Stimulated activated CD4-positive, alpha-beta T cell treated with anti-CD3 and anti-CD28 coated beads, TNF-alpha, amount 100 ng/mL, for 24 hours (primary cell): ENCODE measurements at places on chromosomes 12 and 14.

- DNase-seq = no peak
Observed at GRCh38 chr12:9758119-9758518, 2.6 kb downstream of the CD69 start.

DNA sequence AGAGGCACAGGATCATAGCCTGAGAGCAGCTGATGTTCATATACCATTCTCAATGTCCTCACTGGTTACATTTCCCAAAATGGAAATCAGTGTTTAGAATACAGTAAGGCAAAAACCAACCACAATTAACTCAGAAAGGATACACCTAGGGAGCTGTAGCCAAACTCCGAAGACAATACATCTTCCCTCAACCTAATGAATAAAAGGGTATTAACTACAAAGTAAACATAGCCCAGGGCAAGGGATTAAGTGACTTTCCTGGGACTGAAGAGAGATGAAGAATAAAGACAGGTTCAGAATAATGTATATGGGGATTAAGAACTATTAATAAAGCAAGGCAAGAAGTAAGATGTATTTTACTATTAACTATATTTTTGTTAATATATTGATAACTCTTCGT is 79.5 kb downstream of the RPS29 start:
- no peak for DNase-seq

GRCh38 chr14:55911776-55912175 is 206.4 kb upstream of the PELI2 start:
- DNase-seq = no peak

GRCh38 chr14:92922155-92922735 is 705 bp upstream of the CHGA start:
- no peak for DNase-seq

GRCh38 chr14:52314595-52315354 is 663 bp downstream of the PTGER2 start:
- DNase-seq = peak; percentile 44

DNA sequence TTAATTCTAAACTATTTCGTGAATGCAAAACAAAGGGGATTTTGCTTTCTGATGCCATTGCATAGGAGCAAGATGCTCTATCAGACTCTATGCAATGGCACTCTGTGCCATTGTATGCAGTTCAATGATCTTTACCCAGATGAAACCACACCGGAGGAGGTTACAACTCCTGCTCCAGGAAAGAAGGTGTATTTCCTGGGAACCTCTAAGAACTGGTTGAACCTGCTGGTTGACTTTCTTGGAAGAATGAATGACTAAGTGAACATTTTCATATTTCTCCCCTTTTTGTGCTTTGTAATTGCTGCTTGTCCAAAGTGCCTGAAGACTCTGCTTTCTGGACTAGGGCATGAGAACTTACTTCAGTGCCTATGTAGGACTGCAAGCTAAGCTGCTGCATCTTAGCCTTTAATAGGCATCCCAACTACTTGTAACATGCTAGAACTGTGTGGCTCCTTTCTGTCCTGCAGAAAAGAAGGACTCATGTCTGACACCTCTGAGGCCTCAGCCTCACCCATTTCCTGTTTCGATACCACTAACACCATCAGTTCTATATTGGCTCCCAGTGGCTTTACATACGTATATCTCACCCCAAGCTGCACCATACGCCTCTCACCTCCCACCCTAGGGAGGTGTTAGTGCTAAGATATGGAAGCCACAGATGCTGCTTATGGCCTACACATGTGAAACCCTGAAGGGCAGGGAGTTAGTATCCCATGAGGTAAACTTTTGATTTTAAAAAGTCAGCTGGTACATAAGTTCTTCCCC is 193.5 kb upstream of the CNOT2 start:
- DNase-seq = no peak

- DNase-seq = no peak
Observed at GRCh38 chr14:60093606-60094005, 1.9 kb downstream of the PCNX4 start.

- DNase-seq = no peak
Observed at GRCh38 chr12:123731596-123731995, 19.4 kb downstream of the ATP6V0A2 start.

- DNase-seq = no peak
Observed at GRCh38 chr14:104009297-104009696, 67.0 kb upstream of the RD3L start.
